ENCODE measurements at places on chromosomes 3 and 15.

DNA sequence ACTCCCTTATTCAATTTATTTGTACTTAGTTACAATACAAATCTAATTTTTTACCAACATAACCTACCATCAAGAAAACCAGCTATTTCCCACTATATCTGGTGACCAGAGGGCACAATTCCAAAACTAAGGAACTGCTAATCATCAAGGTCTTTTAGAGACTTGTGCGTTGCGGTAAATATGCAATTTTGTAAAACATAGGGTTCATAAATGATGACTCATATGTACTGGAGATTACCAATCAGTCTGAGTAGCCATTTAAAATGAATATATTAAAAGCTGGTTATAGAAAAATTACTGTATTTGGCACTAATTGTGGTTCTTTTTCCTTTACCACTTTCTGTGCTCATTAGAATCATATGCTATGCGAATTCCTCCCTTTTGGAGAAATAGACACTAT lies 859.6 kb downstream of the ROBO1 start:
- no peak for DNase-seq

GRCh38 chr3:152811974-152812760 lies 22.8 kb upstream of the P2RY1 start:
- no peak for DNase-seq

DNA sequence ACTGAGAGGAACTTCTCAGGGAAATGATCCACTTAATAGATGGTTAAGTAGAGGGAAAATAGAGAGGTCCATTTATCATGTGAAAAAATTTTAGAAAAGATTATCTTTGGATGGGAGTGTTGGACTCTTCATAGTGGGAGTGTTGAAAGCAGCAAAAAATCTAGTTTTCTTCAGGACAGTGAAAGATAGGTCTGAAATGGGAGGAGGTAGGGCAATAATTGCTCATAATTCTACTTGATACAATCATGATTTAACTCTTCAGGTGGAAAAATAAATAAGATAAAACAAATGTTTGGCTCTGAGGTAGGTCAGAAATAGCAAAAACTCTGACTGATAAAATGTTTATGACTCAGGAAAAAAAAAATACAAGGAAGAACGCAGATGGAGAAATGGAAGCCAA lies 144.1 kb upstream of the DPH6 start:
- DNase-seq = no peak

DNA sequence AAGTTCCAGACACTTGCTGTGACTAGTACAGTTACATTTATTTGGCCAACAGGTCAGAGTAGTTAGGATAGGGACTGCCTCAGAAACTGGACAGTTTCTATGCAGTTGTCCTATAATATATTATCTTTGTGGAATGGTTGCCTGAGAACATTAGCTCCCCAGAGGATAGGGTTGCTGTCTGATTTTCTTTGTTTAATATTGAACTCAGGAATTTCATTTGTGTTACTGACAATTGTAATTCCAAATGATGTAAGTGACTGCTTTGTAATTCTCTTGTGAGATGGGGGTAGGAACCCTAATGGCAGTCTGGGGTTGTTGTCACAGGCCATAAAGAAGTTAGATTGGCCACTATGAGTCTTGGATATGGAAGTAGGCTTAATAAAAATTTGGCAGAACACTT lies 2.2 kb downstream of the NXPE3 start:
- no peak for DNase-seq

GRCh38 chr15:60781211-60781713 lies 302.3 kb upstream of the ICE2 start:
- no peak for DNase-seq

GRCh38 chr15:69624816-69625215 lies 172.2 kb downstream of the RPLP1 start:
- DNase-seq = no peak

GRCh38 chr3:46096781-46097180 lies 69.5 kb upstream of the XCR1 start:
- no peak for DNase-seq

- DNase-seq = no peak
Observed at GRCh38 chr3:58874248-58874741, 175.5 kb downstream of the CFAP20DC start.

DNA sequence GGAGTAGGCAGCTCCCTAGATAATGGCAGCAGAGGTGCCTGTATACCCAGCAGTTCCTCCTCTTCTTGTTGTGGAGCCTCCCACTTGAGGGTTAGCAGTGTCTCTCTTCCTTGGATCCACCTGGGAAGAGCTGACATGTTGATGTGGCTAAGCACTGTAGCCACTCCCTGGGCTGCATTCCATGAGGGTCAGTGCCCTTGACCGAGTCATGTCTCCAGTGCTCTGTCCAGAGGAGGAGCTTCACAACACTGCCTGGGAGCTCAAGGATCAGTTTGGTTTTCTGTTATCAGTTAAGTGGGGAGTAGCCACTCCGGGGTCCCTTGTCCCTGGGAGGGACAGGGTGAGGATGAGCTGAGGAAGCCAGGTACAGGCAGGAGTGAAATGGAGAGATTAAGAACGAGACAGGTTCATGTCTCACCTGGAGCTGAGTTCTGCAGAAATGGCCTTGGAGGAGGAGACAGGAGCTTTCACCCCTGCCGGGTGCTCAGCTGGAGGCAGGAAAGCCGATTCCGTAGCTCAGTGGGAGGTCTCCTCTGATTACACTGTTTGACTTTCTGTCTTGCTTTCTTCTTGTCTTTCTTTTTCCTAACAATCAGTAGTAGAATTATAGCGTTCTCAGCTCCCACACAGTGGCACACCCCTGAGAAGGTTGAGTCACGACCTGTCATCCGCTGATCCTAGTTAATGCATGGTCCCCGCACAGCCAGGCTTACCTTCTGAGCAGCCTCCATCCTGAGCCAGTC lies 57.9 kb upstream of the SEC22A start:
- DNase-seq = no peak

DNA sequence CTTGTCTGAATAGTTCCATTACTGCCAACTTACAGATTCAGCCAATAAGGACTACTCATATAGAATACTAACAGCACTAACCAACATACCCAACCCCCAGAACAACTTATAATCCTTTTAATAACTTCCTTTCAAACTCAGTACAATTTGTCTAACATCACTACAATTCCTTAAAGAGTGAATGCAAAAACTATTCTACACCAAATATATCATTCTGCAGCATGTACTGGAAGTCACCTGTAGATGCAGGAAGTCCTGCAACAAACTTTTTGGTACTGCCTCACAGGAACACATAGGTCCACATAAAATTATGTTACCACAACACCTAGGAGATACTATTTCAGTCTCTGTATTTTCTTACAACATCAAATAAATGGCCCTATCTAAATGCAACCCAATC lies 2.1 kb downstream of the CCNL1 start:
- no peak for DNase-seq

- DNase-seq = no peak
Observed at GRCh38 chr15:65071381-65071811, 3.6 kb upstream of the RASL12 start.
